ENCODE measurements at places on chromosomes 5 and 9. TPM values are rescaled to one million over a fixed set of nuclear protein-coding genes. Genes with fewer than 3 reads are reported as not detected.

- no peak for DNase-seq
Measured at GRCh38 chr5:111472579-111472978, 39.8 kb downstream of the STARD4 start.

The DMRT2 gene
- not detected for total RNA-seq

GRCh38 chr5:149694007-149694406 lies 36.1 kb upstream of the PPARGC1B start:
- no peak for DNase-seq

GRCh38 chr5:179878222-179879002 lies 19.8 kb upstream of the MRNIP start:
- DNase-seq = peak; percentile 64

- DNase-seq = peak; percentile 93
Measured at GRCh38 chr9:124017929-124018729, 6.6 kb downstream of the LHX2 start.

DNA sequence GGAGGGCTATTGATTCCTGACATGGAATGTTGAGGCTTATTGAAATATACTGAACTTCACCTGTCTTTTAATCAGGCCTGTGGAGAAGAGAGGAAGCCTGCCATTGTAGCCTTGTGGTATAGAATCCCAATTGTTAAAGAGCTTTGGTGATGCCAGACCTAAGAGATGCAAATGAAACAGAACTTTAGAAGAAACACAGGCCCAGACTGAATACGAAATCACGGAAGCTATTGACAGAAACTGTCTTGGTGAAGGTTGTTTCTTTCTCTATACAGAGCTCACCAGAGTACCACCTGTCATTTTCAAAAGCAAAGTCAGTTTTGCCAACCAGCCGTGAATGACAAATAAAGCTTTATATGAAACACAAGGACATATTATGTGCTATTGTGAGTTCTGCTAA lies 660.3 kb downstream of the ISL1 start:
- DNase-seq = peak; percentile 0

The ZNF354C gene
- 0.07 TPM for total RNA-seq

- no peak for DNase-seq
Measured at GRCh38 chr5:159341906-159342310, 11.6 kb upstream of the IL12B start.

DNA sequence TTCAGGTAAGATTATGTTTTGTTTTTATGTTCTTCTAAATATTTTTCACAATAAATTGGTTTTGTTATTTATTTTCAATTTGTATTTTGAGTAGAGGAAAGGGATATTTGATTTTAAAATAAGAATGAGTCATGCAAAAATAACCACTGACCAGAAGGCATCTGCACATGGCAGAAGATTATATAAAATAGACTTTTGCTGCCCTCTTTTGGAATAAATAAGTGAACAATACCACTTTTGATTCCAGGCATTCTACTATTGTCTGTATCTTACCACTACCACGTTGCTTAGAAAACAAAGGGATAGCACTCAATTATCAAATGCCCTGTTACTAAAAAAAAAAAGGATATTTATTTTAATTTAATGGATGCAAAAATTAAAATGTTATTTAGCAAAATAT lies 227.3 kb upstream of the ITGA1 start:
- DNase-seq = no peak

The LHX3 gene
- not detected for total RNA-seq

DNA sequence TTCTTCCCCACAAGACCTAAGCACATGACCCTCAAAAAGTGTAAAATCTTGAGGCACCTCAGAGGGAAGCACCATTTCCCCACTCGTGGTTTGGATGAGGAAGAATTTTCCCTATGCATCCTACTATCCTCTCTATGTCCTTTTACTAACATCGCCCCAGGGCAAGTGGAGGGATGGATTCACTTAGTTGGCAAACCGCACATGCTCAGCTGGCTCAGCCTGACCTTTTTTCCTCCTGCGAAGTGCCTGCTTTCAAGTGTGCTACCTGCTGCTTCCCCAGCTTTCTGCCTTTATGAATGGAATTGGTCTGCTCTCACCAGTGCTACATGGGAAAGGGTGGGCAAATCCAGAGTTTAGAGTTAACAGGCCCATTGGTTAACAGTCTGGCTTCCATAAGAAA lies 56.6 kb upstream of the IFNK start:
- no peak for DNase-seq

DNA sequence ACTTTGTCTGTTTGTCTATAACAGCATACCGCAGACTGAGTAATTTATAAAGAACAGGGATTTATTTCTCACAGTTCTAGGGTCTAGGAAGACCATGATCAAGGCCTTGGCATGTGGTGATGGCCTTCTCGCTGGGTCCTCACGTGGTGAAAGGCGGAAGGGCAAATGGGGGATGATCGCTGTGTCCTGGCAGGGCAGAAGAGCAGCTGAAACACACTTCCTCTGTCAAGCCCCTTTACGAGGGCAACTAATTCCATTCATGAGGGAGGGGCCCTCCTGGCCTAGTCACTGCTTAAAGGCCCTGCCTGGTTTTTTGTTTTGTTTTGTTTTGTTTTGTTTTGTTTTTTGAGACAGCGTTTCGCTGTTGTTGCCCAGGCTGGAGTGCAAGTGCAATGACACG lies 41.9 kb upstream of the UBTD2 start:
- no peak for DNase-seq

GRCh38 chr5:72854419-72854818 lies 38.0 kb downstream of the TNPO1 start:
- no peak for DNase-seq

GRCh38 chr5:79955941-79956670 lies 35.0 kb downstream of the MTX3 start:
- DNase-seq = peak; percentile 15

The ZNF462 gene
- 34.7 TPM for total RNA-seq

The NIM1K gene
- not detected for total RNA-seq

- no peak for DNase-seq
Measured at GRCh38 chr5:75051217-75051751, 1.1 kb downstream of the GCNT4 start.
